NCI-H510A (cell line): ENCODE measurements at places on chromosomes 7 and 10.
A peak's percentile ranks its signal among the peaks of the same experiment; 100 is the strongest.

DNA sequence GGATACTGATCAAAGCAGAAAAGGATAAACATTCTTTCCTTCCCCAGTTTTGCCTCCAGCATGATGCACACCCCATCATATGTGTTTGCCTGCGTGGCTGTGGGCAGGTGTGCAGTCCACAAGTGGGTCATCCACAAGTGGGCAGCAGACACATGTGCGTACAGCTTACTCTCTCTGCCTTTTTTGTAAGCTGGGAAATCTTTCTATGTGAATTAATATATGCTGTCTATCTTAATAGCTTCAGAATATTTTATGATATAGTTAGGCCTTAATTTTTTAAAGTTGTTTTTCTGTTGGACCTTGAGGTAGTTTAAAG lies 80.1 kb downstream of the INPP5A start:
- DNase-seq, result no peak

DNA sequence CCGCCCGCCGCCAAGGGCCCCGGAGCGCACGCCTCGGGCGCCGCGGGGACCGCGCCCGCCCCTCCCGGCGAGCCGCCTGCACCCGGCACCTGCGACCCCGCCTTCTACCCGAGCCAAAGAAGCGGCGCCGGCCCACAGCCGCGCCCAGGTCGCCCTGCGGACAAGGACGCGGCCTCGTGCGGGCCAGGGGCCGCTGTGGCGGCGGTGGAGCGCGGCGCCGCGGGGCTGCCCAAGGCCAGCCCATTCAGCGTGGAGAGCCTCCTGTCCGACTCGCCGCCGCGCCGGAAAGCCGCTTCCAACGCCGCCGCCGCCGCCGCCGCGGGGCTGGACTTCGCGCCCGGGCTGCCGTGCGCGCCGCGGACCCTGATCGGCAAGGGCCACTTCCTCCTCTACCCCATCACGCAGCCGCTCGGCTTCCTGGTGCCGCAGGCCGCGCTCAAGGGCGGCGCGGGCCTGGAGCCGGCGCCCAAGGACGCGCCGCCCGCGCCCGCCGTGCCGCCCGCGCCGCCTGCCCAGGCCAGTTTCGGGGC lies 3.5 kb downstream of the UNCX start:
- no peak for DNase-seq

DNA sequence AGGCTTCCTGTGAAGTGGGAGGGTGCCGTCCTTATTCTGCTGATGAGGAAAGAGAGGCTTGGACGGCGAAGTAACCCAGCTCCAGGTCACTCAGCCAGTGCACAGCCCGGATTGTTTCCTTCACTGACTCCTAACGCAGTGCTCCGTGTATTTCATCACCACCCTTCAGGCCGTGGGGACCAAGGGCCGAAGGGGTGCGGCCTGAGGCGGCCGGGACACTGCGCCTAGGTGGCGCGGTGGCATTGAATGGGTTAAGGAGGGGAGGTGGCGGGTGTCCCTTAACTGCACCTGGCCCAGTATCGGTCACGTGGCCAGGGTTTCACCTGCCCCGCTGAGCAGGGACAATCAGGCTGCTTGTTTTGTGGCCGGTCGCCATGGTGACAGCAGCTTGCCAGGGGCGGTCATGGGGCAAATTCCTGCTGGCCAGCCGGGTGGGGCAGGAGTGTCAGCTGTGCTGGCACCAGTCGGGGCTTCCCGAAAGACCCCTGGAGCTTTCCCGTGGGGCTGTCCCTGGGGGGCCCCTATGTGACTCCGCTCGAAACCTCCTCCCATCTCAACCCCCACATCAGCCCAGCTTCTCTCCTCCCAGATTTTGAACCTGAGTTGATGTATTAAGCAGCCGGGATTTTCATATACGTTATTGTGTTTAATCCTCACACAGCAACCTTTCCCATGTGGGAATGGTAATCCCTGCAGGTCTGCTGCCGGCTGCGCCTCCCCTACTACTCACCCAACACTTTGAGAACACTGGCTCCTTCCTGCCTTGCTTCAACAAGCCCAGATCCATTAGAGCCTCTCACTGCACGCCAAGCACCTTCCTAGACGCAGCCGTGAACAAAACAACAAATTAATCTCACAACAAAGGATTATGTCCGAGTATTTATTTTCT lies 4.4 kb upstream of the ABHD11 start:
- DNase-seq, result peak; percentile 96

GRCh38 chr10:24209432-24209771 lies 464 bp downstream of the KIAA1217 start:
- DNase-seq, result no peak

- no peak for DNase-seq
Measured at GRCh38 chr10:131089150-131089549, 222.4 kb downstream of the TCERG1L start.

DNA sequence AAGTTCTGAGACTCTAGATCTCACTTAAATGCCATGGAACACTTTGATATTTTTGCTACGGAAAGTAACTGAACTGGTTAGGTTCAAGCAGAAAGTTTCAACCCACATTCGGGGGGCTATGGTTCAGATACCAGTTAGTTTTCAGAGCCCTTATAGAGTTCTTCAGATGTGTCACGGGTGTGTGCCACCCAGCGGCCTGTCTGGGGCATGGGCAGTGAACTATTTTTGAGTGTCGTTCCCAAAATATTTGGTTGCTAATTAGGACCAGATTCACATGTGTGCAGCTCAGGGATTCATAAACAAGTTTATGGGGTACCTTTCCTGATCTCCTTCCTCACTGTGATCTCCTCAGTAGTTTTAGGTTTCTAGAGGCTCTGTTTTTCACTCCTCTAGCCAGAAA lies 271.9 kb downstream of the C7orf25 start:
- DNase-seq, result no peak

DNA sequence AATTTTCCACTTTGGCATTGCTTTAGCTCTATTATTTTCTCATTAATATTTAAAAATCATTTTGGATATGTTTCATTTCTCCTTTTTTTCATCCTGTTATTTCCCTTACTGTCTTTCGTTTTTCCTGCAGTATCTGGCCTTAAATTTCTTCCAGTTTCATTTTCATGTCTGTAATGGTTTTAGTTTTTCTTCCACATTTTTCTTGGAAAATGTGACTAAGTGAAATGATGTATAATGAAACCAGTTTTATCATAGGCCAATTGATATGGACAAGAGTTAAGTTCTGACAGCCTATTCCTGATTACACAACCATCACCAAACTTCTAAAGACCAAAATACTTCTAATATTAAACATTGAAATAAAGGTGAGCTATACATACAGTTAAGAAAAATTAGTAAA lies 158.5 kb downstream of the LHFPL3 start:
- no peak for DNase-seq

DNA sequence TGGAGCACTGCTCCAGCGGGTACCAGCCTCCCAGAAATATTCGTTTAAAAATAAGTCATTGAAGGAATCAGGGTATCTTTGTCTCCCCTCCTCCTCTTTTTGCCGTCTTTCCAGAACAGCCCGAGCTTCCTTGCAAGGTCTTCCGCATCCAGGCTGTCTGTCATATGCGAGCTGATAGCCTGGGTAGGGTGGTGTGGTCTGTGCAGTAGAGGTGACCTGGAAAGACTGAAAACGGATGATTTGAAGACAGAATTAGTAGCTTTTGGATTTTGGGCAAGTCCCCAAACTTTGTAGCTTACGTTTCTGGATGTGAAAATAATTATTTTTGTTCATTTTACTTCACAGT lies 480 bp downstream of the VPS50 start:
- DNase-seq, result no peak

- DNase-seq, result no peak
Measured at GRCh38 chr7:50423860-50424259, 26.3 kb downstream of the FIGNL1 start.

GRCh38 chr7:84744385-84744784 lies 442.5 kb downstream of the SEMA3D start:
- DNase-seq, result no peak

- no peak for DNase-seq
Measured at GRCh38 chr7:104252409-104253134, 44.8 kb upstream of the ORC5 start.

- no peak for DNase-seq
Measured at GRCh38 chr7:26416004-26416403, 124.3 kb downstream of the SNX10 start.

GRCh38 chr7:116696707-116697106 lies 24.7 kb downstream of the MET start:
- DNase-seq, result no peak

- no peak for DNase-seq
Measured at GRCh38 chr10:114284346-114285071, 45.5 kb downstream of the VWA2 start.
